ENCODE measurements at places on chromosomes 2 and 18. TPM values are rescaled to one million over a fixed set of nuclear protein-coding genes. Genes with fewer than 3 reads are reported as not detected.

Gene FAM237A
- total RNA-seq, result not detected

Gene UGT1A3
- not detected for total RNA-seq

Gene UGT1A9
- not detected for total RNA-seq

Gene CLEC4F
- total RNA-seq, result not detected

Gene TFPI
- 23.5 TPM for total RNA-seq

Gene HDLBP
- 399 TPM for total RNA-seq

Gene CHN1
- total RNA-seq, result 50.3 TPM

- DNase-seq, result no peak
- no peaks in the 10 kb centered on the region for H3K4me1 ChIP-seq
- H3K36me3 ChIP-seq, result peaks cover 26% of the 10 kb centered on the region
- no peak overlapping the region for H3K4me3 ChIP-seq
- no peaks in the 10 kb centered on the region for H3K27me3 ChIP-seq
Observed at GRCh38 chr2:135510577-135510976, 20.4 kb downstream of the ZRANB3 start.

GRCh38 chr18:2982452-2983269 is 30.3 kb downstream of the LPIN2 start:
- DNase-seq, result no peak
- H3K4me1 ChIP-seq, result peaks cover 34% of the 10 kb centered on the region
- peaks cover 2% of the 10 kb centered on the region for H3K36me3 ChIP-seq
- H3K27me3 ChIP-seq, result no peaks in the 10 kb centered on the region

GRCh38 chr2:36478999-36479398 is 119.0 kb downstream of the FEZ2 start:
- peaks cover 51% of the 10 kb centered on the region for H3K36me3 ChIP-seq
- no peak for DNase-seq
- peaks cover 3% of the 10 kb centered on the region for H3K4me1 ChIP-seq
- no peak overlapping the region for H3K27ac ChIP-seq
- no peaks in the 10 kb centered on the region for H3K27me3 ChIP-seq
- H3K4me3 ChIP-seq, result no peak overlapping the region

- peaks cover 2% of the 10 kb centered on the region for H3K27me3 ChIP-seq
- no peak for DNase-seq
- no peak overlapping the region for H3K27ac ChIP-seq
Observed at GRCh38 chr2:20165677-20166509, 59.0 kb downstream of the SDC1 start.

DNA sequence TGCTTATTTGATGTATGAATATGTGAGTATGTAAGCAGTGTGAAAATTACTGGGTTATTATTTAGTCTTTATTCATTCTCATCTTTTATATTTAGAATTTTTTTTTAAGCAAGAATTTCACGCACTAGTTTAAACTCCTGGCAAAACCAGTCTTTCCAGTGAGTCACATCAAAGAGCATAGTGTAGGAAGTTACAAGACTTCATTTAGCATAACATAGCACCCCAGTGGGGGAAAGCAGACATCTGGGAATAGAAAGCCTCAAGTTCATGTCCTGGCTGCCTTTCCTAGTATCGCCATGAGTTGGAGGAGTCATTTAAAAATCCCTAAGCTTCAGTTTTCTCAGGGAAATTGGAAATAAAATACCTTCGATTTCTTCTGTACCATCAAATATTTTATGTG is 408.3 kb downstream of the NUP35 start:
- no peak for DNase-seq
- H3K27ac ChIP-seq, result no peak overlapping the region
- peaks cover 10% of the 10 kb centered on the region for H3K4me1 ChIP-seq
- no peaks in the 10 kb centered on the region for H3K27me3 ChIP-seq
- H3K4me3 ChIP-seq, result no peak overlapping the region

DNA sequence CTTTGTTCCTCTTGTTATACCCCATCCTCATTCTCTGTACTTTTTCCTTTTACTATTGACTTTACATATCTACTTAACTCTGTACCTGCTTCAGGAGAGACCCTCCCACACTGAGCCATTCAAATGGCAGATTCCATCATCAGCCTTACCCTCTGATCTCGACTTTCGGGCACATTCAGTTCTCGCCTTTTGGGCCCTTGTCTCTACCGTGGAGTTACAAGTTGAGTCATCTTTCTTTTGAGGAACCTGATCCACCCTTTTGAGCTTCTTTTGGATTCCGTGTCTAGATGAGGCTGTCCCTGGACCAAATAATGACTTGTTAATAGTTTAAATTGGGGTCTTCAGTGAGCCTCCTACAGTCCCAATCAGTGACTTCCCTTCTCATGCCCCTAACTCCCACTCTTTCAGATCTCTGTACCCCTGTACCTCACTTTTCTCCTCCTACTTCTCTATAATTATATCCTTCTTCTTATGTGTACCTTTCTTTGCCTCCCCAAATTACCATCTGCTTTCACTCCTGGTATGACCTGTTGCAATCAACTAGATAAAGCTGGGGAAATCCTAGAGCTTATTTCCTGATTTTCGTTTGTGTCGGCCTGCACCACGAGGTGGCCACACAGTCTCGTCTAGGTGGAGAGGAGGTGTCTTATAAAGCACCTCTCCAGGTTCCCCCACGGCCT is 17.2 kb downstream of the SP110 start:
- H3K4me3 ChIP-seq, result no peak overlapping the region
- no peaks in the 10 kb centered on the region for H3K4me1 ChIP-seq
- no peak overlapping the region for H3K27ac ChIP-seq
- no peak for DNase-seq

DNA sequence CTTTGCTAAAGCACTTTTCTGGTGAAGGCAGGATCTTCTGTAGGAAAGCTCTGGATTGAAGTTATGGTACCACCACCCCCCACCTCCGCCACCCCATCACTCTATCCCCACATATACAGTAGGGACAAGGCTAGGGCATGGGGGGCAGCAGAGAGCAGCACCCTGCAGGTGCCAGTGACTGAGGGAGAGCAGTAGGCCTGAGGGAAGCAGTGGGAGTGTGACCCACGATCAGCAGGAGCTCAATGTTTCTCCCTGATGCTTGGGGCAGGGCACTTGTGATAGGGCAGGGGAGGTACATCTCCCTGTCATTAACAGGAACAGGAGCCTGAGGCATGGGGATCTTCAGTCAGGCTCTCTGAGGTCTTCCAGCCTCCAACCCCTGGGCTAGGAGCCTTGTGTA is 121.6 kb downstream of the ZFP36L2 start:
- H3K36me3 ChIP-seq, result peaks cover 1% of the 10 kb centered on the region
- no peaks in the 10 kb centered on the region for H3K27me3 ChIP-seq
- H3K4me1 ChIP-seq, result peaks cover 23% of the 10 kb centered on the region

DNA sequence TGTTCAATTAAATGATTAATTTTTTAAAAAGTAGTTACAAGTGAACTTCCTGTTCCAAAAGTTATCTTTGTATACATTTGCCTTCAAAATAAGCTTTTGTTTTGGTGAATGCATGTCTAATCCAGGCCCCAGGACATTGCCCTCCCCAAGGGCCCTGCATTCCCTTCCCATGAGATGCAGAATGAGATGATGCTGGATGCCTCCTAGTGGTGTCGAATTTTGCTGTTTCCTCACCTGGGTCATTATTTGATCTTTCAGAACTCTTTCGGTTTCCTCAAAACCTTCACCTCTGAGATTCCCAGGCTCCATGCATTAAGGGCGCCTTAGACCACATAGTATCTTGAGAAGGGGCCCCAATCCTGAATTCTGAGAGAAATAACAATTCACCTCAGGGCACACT is 728.8 kb downstream of the CNTNAP5 start:
- no peaks in the 10 kb centered on the region for H3K27me3 ChIP-seq
- DNase-seq, result no peak
- no peaks in the 10 kb centered on the region for H3K36me3 ChIP-seq
- no peak overlapping the region for H3K4me3 ChIP-seq

DNA sequence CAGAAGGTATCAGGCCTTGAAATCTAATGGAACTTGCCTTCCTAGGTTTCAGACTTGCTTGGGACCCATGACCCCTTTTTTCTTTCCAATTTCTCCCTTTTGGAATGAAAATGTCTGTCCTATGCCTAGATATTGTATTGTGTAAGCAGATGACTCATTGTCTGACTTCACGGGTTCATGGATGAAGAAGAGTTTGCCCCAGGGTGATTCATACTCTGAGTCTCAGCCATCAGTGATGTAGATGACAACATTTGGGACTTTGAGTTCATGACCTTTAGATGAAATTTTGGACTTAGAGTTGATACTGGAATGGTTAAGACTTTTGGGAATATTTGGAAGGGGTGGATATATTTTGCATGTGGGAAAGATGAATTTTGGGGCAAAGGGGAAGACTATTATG is 11.2 kb upstream of the SCYGR5 start:
- H3K4me1 ChIP-seq, result peaks cover 3% of the 10 kb centered on the region
- H3K27me3 ChIP-seq, result no peaks in the 10 kb centered on the region
- H3K36me3 ChIP-seq, result no peaks in the 10 kb centered on the region
- no peak for DNase-seq
- no peak overlapping the region for H3K4me3 ChIP-seq

GRCh38 chr2:217656316-217656715 is 346.5 kb downstream of the TNS1 start:
- H3K4me3 ChIP-seq, result no peak overlapping the region
- peaks cover 4% of the 10 kb centered on the region for H3K27me3 ChIP-seq
- no peak for DNase-seq
- peaks cover 3% of the 10 kb centered on the region for H3K4me1 ChIP-seq

- DNase-seq, result no peak
- H3K27ac ChIP-seq, result peak overlapping the region; percentile 68
- H3K4me3 ChIP-seq, result no peak overlapping the region
- no peaks in the 10 kb centered on the region for H3K36me3 ChIP-seq
Observed at GRCh38 chr2:173171321-173171720, 95.7 kb downstream of the MAP3K20 start.

DNA sequence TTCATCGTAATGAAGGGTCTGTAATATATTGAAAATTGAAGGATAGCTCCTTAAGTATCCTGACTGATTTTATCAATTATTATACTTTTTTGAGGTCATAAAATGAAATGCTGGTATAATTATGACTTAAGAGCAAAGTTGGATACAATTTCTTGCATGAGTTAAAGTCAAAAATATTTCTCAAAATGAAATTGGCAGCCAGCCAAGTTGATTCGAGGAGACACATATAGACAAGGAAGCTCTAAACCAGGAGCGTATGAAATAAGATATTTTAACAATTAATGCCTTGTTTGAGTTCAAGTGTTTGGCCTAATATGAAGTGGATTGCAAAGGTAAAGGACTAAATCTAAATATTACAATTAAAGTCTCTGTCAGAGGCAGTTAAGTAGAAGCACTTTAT is 260.4 kb upstream of the DSEL start:
- H3K27ac ChIP-seq, result no peak overlapping the region
- H3K36me3 ChIP-seq, result no peaks in the 10 kb centered on the region
- H3K27me3 ChIP-seq, result no peaks in the 10 kb centered on the region
- H3K4me1 ChIP-seq, result peaks cover 10% of the 10 kb centered on the region
- no peak for DNase-seq
